AG09319 (cell line): ENCODE measurements at places on chromosomes 11 and 22.
A peak's percentile ranks its signal among the peaks of the same experiment; 100 is the strongest.

- no peak for DNase-seq
Observed at GRCh38 chr22:24485608-24486007, 9.5 kb upstream of the UPB1 start.

DNA sequence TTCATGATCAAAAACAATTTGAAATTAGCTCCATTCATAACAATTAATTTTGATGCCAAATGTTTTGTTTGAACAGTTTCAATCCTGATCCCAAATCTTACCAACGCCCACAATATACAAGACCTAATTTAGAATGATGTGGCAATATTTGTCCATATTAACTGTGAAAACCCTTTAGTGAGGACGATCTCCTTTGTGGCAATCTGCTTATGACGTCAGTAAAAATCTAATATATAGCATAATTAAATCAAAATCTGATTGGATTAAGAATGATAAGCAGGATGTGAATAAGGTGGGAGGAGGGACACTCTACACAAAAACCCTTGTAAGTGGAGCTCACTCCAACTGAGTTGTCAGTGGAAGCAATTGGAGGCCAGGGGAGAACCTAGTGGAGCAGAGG is 11.9 kb upstream of the SLC5A4 start:
- DNase-seq, result no peak

DNA sequence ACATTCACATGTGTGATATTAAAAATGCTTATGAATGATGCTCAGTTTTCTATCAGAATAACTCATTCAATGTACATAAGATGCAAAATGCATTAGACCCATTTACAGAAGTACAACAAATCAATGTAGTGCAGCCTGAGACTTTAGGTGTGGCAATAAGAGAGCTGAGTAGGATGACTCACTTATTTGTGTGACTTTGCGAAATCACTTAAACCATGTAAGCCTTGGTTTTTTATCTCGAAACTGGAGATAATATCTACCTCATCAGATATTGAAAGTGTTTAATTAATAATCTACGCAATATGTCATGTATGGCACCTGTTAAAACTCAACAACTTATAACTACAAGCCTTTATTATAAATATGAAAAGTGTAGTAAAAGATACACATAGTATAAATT is 105.7 kb upstream of the LUZP2 start:
- peak; percentile 2 for DNase-seq

GRCh38 chr11:6746086-6746618 is 25.6 kb downstream of the OR2AG2 start:
- DNase-seq, result no peak

- no peak for DNase-seq
Observed at GRCh38 chr22:20639343-20639742, 131.9 kb downstream of the MED15 start.

GRCh38 chr11:64364911-64365310 is 5.9 kb downstream of the RPS6KA4 start:
- DNase-seq, result no peak

GRCh38 chr11:116792869-116793771 is 1.4 kb upstream of the APOA5 start:
- DNase-seq, result no peak

- no peak for DNase-seq
Observed at GRCh38 chr11:100684101-100685065, 2.7 kb upstream of the ARHGAP42 start.

DNA sequence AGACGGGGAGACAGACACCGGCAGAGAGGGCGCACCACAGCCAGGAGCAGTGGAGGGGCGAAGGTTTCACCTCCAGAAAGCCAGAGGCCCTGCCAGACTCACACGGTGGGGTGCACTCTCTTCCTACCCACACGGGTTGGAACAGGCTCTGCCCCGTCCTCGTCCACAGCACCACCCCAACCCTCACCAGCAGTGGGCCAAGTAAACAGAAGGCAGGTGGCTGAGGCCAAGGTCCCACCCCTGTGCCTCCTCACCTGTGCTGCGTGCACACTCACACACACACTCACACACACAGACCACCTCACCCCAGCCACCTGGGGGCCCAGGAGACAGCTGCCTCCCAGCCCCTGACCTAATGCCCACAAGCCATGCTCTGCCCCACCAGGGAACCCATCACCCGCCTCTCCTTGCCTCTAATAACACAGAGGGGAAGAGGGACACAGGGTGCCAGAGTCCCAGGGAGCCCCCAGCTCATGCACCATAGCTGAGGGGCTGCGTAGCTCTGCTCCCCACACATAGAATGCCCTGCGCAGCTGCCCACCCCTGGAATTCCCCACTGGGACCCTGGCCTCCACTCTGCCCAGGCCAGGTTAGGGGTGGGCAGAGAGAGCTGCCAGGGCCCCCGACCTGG is 3.1 kb downstream of the CYB5R3 start:
- DNase-seq, result no peak

- DNase-seq, result no peak
Observed at GRCh38 chr11:60658409-60658808, 41.0 kb upstream of the MS4A8 start.

DNA sequence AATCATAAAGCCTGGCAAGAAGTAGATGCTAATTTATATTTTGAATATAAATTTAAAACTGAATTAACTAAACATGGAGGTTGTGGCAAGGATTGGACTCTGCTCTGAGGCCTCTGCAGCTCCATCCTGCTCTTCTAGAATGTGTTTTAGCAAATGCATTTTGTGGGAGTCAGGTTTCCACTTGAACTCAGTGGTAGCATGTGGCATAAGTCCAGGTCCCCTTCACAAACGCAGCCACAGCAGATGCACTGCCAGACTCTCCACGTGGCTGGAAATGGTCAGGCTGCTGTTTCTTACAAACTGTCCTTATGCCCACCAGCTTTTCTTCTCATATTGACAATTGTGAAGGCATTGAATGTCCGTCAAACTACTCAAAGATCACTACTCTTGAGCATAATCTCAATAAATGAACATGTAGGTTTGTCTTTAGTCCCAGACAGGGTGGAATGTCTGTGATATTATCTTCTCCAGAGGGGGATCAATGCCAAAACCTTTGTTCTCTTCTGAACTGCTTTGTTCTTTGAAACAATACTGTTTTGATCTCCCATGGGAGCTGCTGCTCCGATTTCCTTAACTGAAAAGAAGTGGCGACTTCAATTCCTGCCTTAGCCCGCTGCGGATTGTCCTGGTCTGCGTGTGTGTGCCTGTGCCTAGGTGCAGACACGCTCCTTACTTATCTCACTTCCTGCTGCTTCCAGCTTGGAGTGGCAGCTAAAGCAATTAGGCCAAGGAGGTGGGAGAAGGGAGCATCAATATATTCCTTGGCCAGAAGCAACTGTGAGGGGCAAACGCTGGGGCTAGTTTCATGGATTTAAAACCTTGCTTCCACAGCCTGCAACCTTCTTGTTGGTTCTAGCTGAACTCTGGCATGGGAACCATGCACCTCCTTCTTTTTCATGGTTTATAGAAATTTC is 24.2 kb downstream of the EIF4G2 start:
- no peak for DNase-seq

GRCh38 chr11:9046481-9046880 is 42.7 kb upstream of the NRIP3 start:
- DNase-seq, result no peak

GRCh38 chr11:61045271-61045670 is 57.0 kb upstream of the CD5 start:
- DNase-seq, result no peak

DNA sequence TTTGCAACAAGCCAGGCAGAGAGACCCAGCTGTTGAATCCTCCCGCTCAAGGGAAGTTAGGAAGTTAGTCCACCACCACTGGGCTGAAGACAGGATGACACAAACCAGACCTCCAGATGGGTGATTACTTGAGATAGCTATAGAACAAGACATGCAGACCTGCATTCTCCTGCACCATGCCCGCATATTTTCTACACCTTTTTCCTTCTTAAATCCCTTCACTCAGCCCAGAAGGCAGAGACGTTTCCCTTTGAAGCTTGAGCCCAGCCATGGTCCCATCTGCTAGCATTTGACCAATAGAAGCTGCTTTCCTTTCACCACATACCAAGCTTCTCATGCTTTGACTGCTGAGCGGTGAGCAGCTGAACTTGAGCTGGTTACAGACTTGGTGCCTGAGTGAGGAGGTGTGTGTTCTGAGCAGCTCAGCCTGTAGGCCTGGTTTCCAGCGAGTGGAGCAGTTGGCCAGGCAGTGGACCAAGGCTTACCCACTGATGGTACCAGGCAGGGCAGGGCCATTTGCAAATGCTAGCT is 29.2 kb upstream of the CBX6 start:
- no peak for DNase-seq

DNA sequence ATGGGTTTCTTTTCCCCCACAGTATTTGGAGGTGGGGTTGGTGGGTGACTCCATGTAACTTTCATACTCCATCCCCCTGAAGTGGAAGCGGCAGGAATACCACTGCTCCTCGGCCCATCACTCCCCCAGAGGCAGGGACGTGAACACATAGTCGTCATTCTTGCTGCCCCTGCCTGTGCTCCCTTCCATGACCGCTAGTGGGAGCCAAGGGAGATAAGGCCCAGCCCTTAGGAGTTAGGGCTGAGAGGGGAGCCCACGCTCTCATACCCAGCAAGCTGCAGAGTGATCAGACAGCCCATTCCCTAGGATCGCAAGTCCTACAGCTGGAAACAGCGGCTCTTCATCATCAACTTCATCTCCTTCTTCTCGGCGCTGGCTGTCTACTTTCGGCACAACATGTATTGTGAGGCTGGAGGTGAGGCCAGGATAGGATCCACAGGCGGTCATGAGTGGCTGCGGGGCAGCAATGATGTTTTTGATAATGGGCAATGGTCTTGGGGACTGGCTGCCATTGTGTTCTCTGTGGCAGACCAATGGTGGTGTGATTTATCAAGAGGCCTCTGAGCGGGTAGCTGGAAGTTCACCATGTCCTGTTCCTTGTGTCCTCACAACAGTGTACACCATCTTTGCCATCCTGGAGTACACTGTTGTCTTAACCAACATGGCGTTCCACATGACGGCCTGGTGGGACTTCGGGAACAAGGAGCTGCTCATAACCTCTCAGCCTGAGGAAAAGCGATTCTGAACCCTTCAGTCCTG is 15.9 kb downstream of the RHOG start:
- no peak for DNase-seq

GRCh38 chr22:41343717-41344116 is 38.0 kb upstream of the TEF start:
- no peak for DNase-seq

DNA sequence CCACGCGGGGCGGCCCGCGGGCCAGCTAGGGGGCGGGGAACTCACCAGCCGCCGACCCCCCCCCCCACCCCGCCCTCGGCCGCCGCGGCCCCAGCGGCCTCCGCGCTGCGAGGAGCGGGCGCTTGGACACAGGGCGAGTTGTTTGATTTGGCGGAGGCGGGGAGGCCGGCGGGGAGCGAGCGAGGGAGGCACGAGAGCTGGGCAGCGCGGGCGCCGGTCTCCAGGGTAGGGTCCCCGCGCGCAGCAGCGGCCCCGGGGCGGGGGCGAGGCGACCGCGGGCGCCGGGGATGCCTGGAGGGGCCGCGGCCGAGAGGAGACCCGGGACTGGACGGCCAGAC is 64.4 kb downstream of the NAV2 start:
- no peak for DNase-seq

GRCh38 chr11:105193260-105193659 is 53.7 kb upstream of the CARD18 start:
- DNase-seq, result no peak

- no peak for DNase-seq
Observed at GRCh38 chr22:48953830-48954229, 873.8 kb downstream of the BRD1 start.

GRCh38 chr11:28259177-28259843 is 151.1 kb downstream of the METTL15 start:
- DNase-seq, result no peak

DNA sequence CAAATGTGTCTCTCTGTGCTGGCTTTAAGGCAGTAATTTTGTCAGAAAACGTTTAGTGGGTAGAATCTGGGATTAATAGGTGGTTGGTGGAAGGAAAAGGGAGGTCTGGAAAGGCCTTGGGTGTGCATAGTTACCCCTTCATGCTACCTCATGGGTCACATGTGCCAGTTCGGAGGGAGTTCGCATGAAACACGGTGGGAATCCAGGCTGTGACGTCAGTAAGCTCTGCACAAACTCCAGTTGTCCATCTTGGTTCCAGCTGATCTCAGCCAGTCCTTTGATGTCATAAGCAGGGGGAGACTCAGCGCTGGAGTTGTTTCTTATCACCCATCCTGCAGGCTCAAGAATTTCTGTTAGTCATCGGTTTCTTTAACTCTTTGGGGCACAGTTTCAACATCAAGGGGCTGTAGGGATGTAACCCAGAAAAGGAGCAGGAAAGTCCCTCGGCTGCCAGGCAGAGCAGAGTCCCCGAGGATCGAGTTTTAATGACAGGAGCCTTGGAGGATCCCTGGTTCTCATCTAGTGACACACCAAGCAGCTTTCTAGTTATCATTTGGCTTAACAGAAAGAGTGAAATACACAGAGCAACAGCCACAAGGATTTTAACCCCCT is 28.9 kb downstream of the MOV10L1 start:
- DNase-seq, result peak; percentile 56

GRCh38 chr11:4195909-4196308 is 101.3 kb downstream of the RRM1 start:
- DNase-seq, result no peak

DNA sequence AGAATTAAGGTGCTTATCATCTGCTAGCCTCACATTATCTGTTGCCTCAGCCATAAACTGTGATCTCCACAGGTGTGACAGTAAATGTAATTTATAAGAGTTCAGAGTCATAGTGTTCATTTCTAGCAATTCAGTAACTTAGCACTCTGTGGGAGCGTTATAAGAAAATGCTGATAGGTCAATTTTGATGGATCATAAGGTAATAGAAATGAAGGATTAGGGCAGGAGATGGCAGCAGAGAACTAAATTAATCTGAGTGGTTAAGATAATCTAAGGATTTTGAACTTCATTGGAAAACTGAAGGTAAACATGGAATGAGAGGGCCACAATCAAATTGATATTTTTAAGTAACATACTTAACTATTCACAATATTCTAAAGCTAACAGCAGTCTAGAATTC is 26.5 kb upstream of the SLC22A9 start:
- no peak for DNase-seq

DNA sequence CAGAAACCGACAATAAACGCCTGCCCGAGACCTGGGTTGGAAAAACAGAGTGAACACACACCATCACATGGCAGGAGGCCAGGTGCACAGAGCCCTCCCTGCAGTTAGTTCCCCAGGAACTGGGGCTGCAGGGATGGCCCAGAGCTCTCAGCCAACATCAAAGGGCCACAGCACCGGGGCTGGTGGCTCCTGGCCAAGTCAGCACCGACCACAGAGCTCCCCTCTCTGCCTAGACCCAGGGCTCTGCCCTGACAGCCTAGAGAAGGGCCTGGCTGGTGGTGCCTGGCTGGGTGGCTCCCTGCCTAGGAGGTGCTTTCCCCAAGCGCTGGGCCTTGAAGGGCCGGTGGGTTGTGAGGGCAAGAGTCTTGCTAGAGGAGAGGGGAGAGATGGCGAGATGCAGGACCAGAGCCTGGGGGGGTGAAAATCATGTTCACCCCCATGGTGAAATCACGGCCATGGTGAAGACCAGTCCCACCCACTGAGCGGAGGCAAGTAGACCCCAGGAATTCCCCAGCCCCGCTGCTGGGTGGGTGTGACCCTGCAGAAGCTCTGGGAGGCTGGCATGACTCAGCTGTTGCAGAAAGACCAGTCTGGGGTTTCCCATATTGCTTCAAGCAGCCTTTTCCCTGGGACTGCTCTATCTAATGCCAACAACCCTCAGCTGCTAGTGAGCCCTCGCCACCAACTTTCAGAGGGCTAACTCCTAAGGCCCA is 7.2 kb upstream of the BID start:
- DNase-seq, result peak; percentile 62
